H9 (cell line): ENCODE measurements at places on chromosomes 12 and 14.

GRCh38 chr12:4270016-4270830, 3.3 kb upstream of the CCND2 start:
- DNase-seq = peak; percentile 53

GRCh38 chr12:53068811-53069585, 10.2 kb downstream of the SPRYD3 start:
- DNase-seq = peak; percentile 34

DNA sequence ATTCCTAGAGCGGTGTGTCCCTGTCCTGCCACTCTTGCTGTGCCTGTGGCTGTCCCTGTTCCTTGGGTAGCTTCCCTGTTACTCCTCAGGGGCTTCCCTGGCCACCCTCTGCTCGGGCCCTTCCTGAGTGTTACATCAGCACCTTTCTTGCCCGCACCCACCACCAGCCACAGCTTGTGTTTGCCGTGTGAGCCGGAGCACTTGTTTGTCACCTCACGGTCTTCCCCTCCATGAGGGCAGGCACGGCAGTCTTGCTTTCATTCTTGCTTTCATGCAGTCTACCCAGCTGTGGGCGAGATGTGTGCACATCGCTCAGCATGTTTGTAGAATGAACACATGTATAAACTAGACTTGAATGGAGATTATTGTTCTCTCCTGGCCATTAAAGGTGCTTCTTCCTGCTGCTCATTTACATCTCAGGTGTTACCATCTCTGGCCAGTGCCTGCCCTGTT, 42.0 kb downstream of the TRAF3 start:
- DNase-seq = no peak

DNA sequence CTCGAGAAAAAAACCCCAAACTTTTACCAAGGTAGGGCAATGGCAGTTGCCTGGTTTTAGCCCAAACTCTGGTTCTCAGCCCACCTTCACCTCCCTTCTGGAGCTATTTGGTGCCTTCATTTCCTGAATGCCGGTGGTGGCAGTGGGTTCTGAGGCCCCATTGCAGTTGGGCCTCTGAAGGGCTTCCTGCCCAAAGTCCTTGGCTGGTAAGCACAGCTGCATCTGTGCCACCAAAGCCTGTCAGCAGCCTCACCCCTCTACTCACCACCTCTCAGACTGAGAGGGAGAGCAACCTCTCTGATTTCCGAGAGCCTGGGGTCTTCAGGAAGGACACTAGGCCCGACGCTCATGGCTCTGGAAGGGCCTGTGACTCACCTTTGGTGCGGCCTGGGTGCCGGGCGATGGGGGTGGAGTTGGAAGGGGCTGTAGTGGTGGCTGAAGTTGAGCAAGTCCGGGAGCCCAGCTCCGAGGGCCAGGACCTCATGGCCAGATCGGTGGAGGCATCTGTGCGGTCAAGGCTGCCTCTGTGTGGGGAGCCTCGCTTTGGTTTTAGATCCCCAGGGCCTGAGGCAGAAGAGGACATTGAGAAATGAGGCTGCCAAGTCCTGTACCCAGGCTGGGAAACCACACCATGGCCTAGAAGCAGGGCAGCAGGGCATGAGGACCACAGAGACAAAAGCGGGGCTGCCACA, 38.6 kb upstream of the GPR68 start:
- no peak for DNase-seq

GRCh38 chr12:65675141-65675621, 149.1 kb upstream of the HMGA2 start:
- DNase-seq = no peak

DNA sequence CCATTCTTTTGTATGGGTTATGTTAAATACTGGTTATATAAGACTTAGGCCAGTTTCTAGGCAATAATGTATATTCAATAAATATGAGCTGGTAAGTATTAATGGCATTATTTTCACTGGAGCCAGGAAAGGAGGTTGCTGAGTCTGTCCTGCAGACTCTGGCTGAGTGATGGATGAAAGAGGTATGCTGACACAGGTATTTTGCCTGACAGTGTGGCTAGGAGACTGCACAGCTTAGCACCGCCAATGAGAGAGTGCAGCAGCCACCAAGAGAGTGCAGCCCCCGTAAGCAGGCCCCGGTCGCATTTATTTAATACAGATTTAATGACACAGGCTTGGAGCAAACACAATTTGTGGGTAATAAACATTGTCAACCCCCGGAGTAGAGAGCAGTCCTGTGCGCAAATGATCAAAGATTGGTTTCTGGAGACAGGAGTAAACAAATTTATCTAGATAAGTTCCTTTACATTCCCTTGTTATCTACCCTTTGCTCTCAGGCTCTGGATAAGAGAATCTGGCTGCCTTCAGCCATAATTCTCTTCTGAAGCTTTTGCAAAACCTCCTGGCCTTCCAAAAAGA, 37.4 kb downstream of the TMTC3 start:
- DNase-seq = no peak

DNA sequence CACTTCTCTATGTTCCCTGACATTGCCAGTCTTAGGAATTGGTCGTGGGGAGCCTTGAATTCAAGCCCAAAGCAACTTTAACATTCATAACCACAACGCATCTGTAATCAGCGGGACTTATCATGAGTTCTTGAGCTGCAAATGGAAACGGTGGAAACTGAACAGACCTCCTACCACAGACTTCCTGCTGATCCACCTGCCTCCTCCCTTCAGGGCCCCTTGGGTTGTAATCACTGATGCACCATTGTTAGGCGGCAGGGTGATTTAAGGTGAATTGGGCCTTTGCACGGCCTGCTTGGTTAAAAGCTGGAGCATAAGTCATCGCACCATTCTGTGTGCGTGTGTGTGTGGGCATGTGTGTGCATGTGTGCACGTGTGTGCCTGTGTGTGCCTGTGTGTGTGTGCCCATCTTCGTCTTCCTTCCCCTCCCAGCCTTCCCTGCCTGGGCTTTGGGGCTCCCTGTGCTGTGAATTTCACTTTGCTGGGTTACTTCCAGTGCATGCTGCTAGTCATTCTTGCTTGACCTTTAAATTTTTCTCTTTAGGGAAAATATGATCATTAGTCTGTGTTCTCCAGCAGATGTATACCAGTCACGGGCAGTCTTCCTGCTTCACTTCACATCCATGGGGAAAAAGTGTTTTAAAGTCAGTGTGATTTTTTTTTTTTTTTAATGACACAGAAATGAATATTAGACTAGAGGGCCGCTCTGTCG, 29.1 kb downstream of the CHST11 start:
- no peak for DNase-seq

- DNase-seq = no peak
These were observed 64.7 kb upstream of the RFLNA start for GRCh38 chr12:124230117-124230757.

DNA sequence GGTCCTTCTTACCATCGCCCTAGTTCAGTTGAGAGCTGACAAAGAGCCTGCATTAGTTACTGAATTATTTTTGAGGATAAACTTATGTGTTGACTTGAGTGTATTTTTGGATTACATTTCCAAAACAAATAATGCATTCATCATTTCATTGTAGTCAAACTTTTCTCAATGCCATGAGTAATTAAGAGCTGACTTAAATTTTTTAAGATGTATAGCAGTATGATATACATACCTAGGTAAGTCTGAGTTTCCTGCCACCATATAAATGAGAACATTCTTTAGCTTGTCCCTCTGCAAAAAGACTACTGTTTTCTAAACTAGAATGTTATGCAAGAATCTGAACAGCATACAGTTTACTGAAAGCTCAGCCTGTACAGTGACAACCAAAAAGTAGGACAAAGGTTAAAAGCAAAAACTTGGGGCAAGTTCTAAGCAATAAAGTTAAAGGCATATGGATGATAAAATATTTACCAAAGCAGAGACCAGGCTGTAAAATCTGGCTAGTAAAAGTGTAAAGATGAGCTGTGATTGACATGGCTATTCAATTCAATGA, 82.1 kb upstream of the FERMT2 start:
- no peak for DNase-seq

DNA sequence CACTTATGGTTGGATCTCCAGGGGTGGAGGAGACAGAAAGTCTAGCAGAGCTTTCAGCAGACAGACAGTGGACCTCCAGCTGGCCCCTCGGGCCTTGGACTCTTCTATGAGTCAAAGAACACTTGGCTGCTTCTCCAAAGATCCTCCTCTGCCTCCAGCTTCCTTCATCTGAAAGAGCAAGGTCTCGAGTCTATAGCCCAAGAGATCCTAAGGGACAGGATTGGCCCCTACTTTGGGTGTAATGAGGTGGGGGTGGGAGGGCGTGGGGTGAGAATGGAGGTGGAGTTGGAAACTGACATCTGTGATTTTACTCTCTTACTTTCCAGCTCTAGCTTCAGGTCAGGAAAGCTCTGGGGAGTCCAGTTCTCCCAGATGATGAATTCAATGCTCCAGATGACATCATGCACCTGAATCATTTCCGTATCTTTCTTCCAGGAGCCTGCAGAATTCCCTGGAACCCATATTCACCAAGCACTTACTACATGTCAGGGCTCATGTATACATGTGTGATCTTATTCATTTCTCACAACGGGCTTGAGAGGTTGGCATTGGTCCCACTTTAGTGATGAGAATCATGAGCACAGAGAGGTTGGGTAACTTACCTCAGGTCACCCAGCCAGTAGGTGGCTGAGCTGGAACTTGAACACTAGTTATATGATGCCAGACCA, 10.2 kb upstream of the PGF start:
- no peak for DNase-seq
